ENCODE measurements at places on chromosomes 4 and X.

DNA sequence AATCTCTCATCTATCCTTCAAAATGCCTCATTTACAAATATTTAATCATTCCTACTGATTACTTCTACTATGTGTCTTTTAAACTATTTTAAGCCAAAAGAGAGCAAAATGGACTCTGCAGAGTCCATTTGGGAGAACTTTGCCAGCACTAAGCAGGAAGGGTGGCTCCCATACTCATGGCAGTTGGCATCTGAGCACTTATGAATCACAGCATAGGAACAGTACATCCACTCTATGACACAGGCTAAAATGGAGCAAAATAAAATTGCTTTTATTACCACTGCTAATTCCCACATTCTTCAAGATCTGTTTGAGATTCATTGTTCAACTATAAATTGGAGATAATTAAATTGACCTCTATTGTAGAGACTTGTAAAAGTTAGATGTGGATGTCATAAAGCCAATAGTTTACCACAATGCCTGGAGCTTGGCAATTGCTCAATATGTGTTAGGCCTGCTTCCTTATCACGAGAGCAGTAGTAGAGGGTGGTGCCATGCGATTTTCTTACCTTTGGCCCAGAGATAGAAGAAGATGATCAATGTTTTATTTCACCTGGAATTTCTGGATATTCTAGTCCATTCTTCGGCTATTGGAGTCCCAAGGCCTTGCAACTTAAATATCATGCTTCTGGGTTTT, 19.1 kb downstream of the HPGD start:
- no peak for DNase-seq

DNA sequence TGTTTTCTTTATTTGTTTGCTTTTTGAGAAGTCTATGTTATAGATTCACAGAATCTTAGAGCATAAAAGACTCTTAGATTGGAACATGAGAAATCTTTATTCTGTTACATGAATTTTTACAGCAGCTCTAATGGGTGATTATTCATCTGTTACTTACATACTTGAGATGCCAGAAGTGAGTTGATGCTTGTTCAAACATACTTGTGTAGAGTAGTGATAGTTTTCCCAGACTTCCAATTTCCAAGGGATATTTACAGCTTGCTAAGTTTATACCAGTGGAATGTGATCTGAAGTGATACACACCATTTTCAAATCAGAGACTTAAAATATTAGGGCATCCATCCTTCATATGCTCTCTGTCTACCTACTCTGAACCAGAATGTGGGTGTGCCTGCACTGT, 252.9 kb upstream of the SMIM31 start:
- DNase-seq = no peak

DNA sequence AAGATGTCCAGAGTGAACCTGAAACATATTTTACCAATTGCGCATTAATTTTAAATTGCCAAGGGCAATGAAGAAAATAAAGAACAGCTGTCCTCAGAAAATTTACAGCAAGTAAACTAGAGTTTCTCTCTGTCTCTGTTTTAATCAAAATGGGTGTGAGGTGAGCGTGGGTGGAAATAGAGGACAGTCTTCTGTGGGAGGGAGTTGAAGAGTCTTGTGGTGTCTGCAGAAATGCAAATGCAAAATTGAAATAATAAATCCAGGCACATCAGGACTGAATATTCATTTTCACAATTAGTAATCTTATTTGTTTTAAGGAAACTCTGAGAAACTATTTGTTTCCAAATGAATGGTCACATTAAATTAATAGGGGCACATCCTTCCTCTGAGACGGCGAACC, 192.0 kb downstream of the ARHGAP10 start:
- DNase-seq = no peak

GRCh38 chrX:55109306-55109705, 20.5 kb downstream of the PAGE2 start:
- no peak for DNase-seq
